ENCODE measurements at places on chromosomes 12 and 14. TPM values are rescaled to one million over a fixed set of nuclear protein-coding genes. Genes with fewer than 3 reads are reported as not detected.

SIX4 gene
- not detected for total RNA-seq

- peaks cover 17% of the 10 kb centered on the region for H3K36me3 ChIP-seq
- DNase-seq, result no peak
- H3K27ac ChIP-seq, result peak overlapping the region; percentile 94
- H3K27me3 ChIP-seq, result no peaks in the 10 kb centered on the region
- H3K4me1 ChIP-seq, result peaks cover 39% of the 10 kb centered on the region
- H3K4me3 ChIP-seq, result peak overlapping the region; percentile 96
Observed at GRCh38 chr12:112418273-112418607, 507 bp upstream of the PTPN11 start.

GRCh38 chr12:63025116-63025515 lies 90.2 kb upstream of the PPM1H start:
- no peaks in the 10 kb centered on the region for H3K4me1 ChIP-seq
- H3K36me3 ChIP-seq, result no peaks in the 10 kb centered on the region
- no peaks in the 10 kb centered on the region for H3K27me3 ChIP-seq
- no peak for DNase-seq
- no peak overlapping the region for H3K4me3 ChIP-seq

DDX51 gene
- total RNA-seq, result 39.9 TPM

DNA sequence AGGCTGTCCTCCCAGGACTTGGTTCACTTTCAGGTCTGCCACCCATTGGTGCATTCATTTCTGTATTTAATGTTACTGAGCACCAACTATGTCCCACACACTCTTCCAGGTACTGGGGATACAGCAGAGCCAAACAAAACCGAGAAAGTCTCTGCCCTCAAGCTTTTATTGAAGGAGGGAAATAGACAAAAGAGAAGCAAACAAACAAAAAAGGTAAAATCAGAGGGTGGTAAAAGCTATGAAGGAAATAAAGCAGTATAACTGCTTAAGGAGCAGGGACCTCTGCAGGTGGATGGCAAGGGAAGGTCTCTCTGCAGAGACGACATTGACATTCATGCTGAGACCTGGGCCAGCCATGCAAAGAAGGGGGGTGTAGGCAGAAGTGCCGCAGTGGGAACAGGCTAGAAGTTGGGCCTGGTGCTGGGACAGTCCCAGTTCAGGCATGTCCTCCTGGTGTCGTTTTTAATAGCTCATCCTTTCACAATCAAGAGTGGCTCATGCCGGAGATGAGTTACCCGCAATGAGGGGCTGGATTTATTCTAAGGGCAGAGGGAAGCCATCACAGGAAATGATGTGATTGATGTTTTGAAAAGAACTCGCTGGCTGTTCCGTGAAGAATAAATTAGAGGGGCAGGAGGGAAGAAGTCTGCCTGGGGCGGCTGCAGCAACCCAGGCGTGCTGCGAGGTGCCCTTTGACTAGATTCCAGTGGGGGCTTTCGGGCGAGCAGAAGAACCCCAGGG lies 72.8 kb downstream of the IRF2BPL start:
- peak; percentile 32 for DNase-seq
- H3K27ac ChIP-seq, result peak overlapping the region; percentile 94
- peaks cover 67% of the 10 kb centered on the region for H3K4me1 ChIP-seq

- DNase-seq, result no peak
- no peaks in the 10 kb centered on the region for H3K27me3 ChIP-seq
- peaks cover 72% of the 10 kb centered on the region for H3K36me3 ChIP-seq
- no peak overlapping the region for H3K27ac ChIP-seq
- no peak overlapping the region for H3K4me3 ChIP-seq
- peaks cover 9% of the 10 kb centered on the region for H3K4me1 ChIP-seq
Observed at GRCh38 chr12:123337070-123337469, 27.6 kb downstream of the SBNO1 start.

IL31 gene
- total RNA-seq, result not detected

KRT74 gene
- not detected for total RNA-seq

GRCh38 chr12:89225401-89225800 lies 126.9 kb downstream of the DUSP6 start:
- no peak overlapping the region for H3K27ac ChIP-seq
- H3K36me3 ChIP-seq, result no peaks in the 10 kb centered on the region
- peaks cover 2% of the 10 kb centered on the region for H3K4me1 ChIP-seq
- DNase-seq, result no peak
- H3K4me3 ChIP-seq, result no peak overlapping the region

PRKD1 gene
- total RNA-seq, result 5.1 TPM

DNA sequence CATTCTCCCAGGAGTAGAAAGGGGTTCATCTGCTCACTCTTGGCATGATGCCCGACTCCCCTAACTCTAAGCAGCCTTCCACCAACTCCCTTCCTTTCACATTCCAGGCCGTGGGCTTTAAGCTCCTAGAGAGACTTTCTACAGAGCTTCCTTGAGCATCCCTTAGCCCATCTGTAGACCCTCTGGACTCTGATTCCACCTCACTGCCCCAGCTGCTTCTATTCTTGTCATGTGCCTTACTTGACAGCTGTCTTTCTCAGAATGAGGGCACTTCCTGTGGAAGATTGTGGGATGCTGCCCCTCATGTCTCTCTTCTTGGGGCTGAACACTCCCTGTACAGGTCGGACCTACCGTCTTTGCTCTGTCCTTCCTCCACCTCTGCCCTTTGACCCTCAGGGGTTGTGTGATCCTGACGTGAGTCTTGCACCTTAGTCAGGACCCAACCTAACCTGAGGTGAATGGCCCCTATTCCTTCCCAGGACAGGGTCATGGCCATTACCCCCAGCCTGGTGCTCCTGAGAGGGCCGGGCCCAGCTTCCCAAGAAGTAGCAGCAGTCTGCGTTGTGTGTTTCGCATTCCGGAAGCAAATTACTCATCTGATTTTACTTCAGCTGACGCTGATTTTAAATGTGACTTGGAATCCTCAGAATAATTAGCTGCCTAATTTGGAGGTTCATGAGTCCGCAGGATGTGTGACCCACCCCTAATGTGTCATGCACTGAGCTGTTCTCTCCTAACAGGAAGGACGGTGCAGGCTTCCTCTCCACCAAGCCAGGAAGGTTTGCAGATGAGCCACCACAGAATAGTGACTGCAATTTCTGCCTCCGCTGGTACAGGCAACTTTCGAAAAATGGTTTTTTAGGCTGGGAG lies 2.7 kb upstream of the GALNT6 start:
- H3K27ac ChIP-seq, result peak overlapping the region; percentile 85
- H3K4me1 ChIP-seq, result peaks cover 76% of the 10 kb centered on the region
- H3K27me3 ChIP-seq, result no peaks in the 10 kb centered on the region

DNA sequence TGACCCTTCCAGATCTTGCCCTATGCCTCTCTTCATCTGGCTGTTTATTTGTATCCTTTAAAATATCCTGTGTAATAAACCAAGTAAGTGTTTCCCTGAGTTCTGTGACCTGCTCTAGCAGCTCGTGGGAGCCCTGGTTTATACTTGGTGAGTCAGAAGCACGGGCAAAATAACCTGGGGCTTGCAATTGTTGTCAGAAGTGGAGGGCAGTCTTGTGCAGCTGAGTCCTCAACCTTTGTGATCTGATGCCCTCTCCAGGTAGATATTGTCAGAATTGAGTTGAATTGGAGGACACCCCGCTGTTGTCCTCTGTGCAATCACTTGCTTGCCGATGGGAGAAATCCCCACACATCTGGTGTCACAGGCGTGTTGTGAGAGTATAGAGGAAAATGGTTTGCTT lies 62.5 kb upstream of the PRICKLE1 start:
- H3K36me3 ChIP-seq, result no peaks in the 10 kb centered on the region
- no peak overlapping the region for H3K4me3 ChIP-seq
- peaks cover 1% of the 10 kb centered on the region for H3K27me3 ChIP-seq
- DNase-seq, result no peak

STON2 gene
- not detected for total RNA-seq

TAS2R13 gene
- 1.00 TPM for total RNA-seq

AQP2 gene
- not detected for total RNA-seq

CHPT1 gene
- 36.8 TPM for total RNA-seq

- no peak for DNase-seq
- H3K36me3 ChIP-seq, result no peaks in the 10 kb centered on the region
- peaks cover 4% of the 10 kb centered on the region for H3K27me3 ChIP-seq
- peak overlapping the region; percentile 27 for H3K27ac ChIP-seq
Observed at GRCh38 chr14:91817566-91818325, 49.6 kb downstream of the TC2N start.

GRCh38 chr12:81187686-81188085 lies 109.8 kb downstream of the ACSS3 start:
- H3K36me3 ChIP-seq, result no peaks in the 10 kb centered on the region
- H3K4me1 ChIP-seq, result no peaks in the 10 kb centered on the region
- H3K4me3 ChIP-seq, result no peak overlapping the region
- H3K27ac ChIP-seq, result no peak overlapping the region
- H3K27me3 ChIP-seq, result no peaks in the 10 kb centered on the region
- DNase-seq, result no peak

DNA sequence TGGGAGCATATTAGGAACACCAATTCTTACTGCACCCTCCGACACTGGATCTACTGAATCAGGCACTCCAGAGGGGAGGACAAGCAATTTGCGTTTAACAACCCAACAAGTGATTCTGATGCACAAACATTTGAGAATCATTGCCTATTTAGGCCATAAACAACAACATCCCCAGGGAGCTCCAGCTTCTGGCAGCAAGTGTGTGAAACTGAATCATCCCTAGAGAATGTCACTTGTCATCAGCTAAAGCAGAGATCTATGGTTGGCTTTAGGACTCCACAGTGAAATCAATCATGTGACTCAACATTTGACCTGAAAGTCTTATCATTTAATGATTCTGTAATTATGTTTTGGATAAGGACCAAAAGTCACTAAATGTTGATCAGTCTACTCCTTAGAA lies 505.0 kb upstream of the FLRT2 start:
- H3K27me3 ChIP-seq, result no peaks in the 10 kb centered on the region
- no peak overlapping the region for H3K27ac ChIP-seq
- no peak for DNase-seq
- H3K4me1 ChIP-seq, result no peaks in the 10 kb centered on the region
- no peaks in the 10 kb centered on the region for H3K36me3 ChIP-seq

RTN1 gene
- total RNA-seq, result not detected

Data from activated B cell treated with CpG ODN at 0.5 μM for 24 hours (primary cell).